Fibroblast of lung (primary cell): ENCODE measurements at places on chromosomes 11 and 22.
A peak's percentile ranks its signal among the peaks of the same experiment; 100 is the strongest.

DNA sequence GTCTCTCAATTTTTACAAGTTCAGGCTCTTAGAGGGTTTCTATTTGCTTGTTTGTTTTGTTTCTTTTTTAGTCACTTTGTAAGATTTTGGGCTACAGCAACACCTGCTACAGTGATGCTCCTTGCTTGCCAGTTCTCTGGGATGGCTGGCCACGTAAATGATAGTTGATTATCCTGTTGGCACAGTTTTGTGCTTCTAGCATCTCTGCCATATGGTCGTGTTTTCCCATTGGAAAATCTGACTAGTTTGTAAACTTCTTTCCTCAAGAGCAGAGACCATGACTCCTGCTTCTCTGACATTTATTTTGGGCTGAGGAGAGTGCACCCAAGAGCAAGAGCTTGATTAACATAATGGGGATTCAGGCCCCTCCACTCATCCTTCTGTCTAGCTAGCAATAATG, 1621.6 kb upstream of the RAG2 start:
- no peak for DNase-seq

GRCh38 chr11:69686452-69686851, 11.3 kb upstream of the LTO1 start:
- no peak for DNase-seq

DNA sequence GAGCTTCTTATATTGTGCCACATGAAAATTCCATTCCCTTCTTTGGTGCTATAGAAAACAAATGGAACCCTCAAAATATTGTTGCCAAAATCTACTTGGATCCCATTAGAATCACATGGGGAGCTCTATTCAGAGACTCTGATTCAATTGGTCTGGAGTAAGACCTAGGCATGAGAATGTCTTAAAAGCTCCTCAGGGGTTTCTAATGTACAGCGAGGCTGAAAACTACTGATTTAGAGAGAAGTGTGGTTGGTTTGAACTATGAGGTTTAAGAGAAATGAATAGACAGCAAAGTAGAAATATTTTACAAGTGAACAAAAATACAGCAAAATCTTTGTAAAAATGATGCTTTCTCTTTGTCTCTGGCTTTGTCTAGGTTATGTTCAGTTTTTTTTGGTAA, 514.7 kb downstream of the CNTN5 start:
- DNase-seq, result no peak

GRCh38 chr11:10405865-10406592, 49.0 kb upstream of the AMPD3 start:
- peak; percentile 87 for DNase-seq

DNA sequence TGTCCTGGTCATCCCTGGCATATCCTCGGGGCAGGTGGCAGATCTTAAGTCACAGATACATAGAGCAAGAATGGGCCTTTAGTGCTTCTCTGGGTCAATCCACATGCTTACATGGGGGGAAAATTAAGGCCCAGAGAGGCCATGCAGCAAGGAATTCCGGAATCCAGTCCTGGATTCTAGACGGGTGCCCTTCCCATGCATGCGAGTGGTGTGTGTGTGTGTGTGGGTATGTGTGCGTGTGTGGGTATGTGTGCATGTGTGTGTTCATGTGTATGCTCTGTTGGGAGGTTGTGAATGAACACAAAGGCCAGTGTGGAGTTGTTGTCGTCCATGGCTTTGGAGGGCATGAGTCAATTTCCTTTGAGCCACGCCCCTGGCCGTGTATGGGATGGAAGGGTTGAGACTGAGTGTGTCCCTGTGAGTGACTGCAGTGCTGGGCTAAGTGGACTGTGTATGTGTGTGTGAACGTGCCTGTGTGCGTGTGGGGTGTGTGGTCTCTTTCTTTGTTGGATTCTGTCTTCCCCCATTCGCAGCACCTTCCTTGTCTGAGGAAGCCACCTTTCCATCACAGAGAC, 33.4 kb upstream of the EIF3D start:
- DNase-seq, result peak; percentile 18

- DNase-seq, result no peak
Measured at GRCh38 chr11:96280444-96280843, 62.6 kb downstream of the MAML2 start.

DNA sequence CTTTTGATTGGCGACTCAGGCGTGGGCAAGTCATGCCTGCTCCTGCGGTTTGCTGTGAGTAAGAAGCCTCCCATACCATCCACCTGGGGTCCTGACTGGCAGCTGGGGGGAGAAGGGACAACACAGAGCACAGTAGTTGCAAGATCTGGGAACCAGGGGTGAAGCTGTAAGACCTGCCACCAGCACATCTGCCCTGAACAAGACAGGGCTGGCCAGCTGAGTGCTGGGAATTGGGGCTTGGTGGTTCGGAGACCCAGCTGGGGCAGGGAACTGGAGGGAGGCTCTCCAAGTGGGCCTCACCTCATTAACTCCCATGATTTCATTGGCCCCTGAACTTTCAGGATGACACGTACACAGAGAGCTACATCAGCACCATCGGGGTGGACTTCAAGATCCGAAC, 3.4 kb downstream of the RAB1B start:
- DNase-seq, result no peak
